Breast epithelium (tissue), 4 donors: ENCODE measurements at places on chromosomes 12 and 14. TPM values are rescaled to one million over a fixed set of nuclear protein-coding genes. Genes with fewer than 3 reads are reported as not detected.

The SYNE2 gene
- 303 TPM for total RNA-seq

The CMKLR1 gene
- 9.1 TPM for total RNA-seq

The CRACR2A gene
- 17.3 TPM for total RNA-seq

The SERPINA3 gene
- total RNA-seq: 1,840 TPM

The C12orf60 gene
- total RNA-seq: 1.6 TPM
